Right atrium auricular region (tissue), 2 donors: ENCODE measurements at places on chromosomes 6 and 20. TPM values are rescaled to one million over a fixed set of nuclear protein-coding genes. Genes with fewer than 3 reads are reported as not detected.
A peak's percentile ranks its signal among the peaks of the same experiment; 100 is the strongest.

The BPIFA1 gene
- total RNA-seq, result not detected

The TUBB1 gene
- total RNA-seq, result 0.35 TPM

DNA sequence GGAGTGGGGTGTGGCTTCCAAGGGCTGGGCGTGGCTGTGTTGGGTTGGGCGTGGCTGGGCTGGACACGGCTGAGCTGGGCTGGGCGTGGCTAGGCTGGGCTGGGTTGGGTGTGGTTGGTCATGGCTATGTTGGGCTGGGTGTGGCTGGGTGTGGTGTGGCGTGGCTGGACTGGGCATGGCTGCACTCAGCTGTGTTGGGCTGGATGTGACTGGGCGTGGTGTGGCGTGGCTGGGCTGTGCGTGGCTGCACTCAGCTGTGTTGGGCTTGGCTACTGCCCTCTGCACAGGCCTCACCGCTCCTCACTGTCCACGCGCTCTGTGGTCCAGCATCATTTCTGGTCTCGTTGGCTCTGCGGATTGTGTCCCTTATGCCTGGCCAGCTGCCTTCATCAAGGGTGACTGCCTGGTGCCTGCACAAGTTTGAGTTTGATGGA lies 43.5 kb upstream of the SLCO4A1 start:
- H3K4me3 ChIP-seq, result no peak overlapping the region
- H3K4me1 ChIP-seq, result peaks cover 29% of the 10 kb centered on the region
- no peak overlapping the region for H3K27ac ChIP-seq
- DNase-seq, result no peak
- no peaks in the 10 kb centered on the region for H3K27me3 ChIP-seq

- H3K4me3 ChIP-seq, result no peak overlapping the region
- H3K36me3 ChIP-seq, result no peaks in the 10 kb centered on the region
- H3K4me1 ChIP-seq, result peaks cover 26% of the 10 kb centered on the region
- DNase-seq, result no peak
Observed at GRCh38 chr6:148414836-148415235, 72.2 kb downstream of the SASH1 start.

- no peak overlapping the region for H3K4me3 ChIP-seq
- no peak for DNase-seq
- no peaks in the 10 kb centered on the region for H3K4me1 ChIP-seq
- H3K27ac ChIP-seq, result no peak overlapping the region
- peaks cover 9% of the 10 kb centered on the region for H3K36me3 ChIP-seq
- no peaks in the 10 kb centered on the region for H3K27me3 ChIP-seq
Observed at GRCh38 chr20:33621717-33622400, 40.3 kb upstream of the C20orf144 start.

GRCh38 chr6:157760589-157761330 lies 62.3 kb upstream of the SNX9 start:
- H3K27ac ChIP-seq, result peak overlapping the region; percentile 16
- no peak overlapping the region for H3K4me3 ChIP-seq
- H3K36me3 ChIP-seq, result no peaks in the 10 kb centered on the region
- peaks cover 39% of the 10 kb centered on the region for H3K4me1 ChIP-seq

- H3K27me3 ChIP-seq, result no peaks in the 10 kb centered on the region
- H3K4me1 ChIP-seq, result no peaks in the 10 kb centered on the region
- DNase-seq, result no peak
Observed at GRCh38 chr6:14321992-14322772, 204.6 kb downstream of the CD83 start.

DNA sequence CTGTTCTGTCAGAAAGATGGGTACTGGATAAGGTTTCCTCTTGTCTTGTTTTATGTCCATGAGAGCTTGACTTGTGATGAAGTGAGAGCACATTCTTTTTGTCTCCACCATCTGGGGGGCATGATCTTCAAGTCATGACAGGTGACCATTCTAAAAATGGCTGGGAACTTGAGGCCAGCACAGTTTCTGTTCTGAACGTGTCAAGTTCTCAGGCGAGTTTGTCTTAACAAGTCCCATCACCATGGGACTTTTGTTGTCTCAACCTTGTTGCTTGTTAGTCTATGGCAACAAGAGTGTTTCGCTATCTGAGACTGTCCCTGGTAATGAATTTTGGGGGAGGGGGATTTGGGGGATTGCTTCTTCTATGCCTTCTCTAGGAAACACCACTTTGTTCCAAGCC lies 25.6 kb upstream of the ENPP4 start:
- H3K27ac ChIP-seq, result no peak overlapping the region
- H3K4me3 ChIP-seq, result no peak overlapping the region
- no peaks in the 10 kb centered on the region for H3K4me1 ChIP-seq
- no peaks in the 10 kb centered on the region for H3K36me3 ChIP-seq
- DNase-seq, result no peak

- H3K27ac ChIP-seq, result peak overlapping the region; percentile 83
- H3K4me1 ChIP-seq, result peaks cover 28% of the 10 kb centered on the region
- H3K36me3 ChIP-seq, result no peaks in the 10 kb centered on the region
- DNase-seq, result no peak
- no peak overlapping the region for H3K4me3 ChIP-seq
- H3K27me3 ChIP-seq, result no peaks in the 10 kb centered on the region
Observed at GRCh38 chr6:54255886-54256285, 52.4 kb upstream of the TINAG start.

The RAB5IF gene
- total RNA-seq, result 70.9 TPM
